Esophagus (tissue), 2 donors: ENCODE measurements at places on chromosomes 4 and X. TPM values are rescaled to one million over a fixed set of nuclear protein-coding genes. Genes with fewer than 3 reads are reported as not detected.

C4orf51 gene
- not detected for polyA plus RNA-seq

TLR3 gene
- polyA plus RNA-seq = 2.1 TPM

HSFX1 gene
- 0.51 TPM for polyA plus RNA-seq

RASL11B gene
- polyA plus RNA-seq = 0.39 TPM

CABS1 gene
- polyA plus RNA-seq = not detected

PHOX2B gene
- polyA plus RNA-seq = not detected

POU3F4 gene
- not detected for polyA plus RNA-seq

EXOC1 gene
- polyA plus RNA-seq = 28.9 TPM

GPC4 gene
- 4.0 TPM for polyA plus RNA-seq

CENPI gene
- 1.0 TPM for polyA plus RNA-seq

UNC5C gene
- 0.04 TPM for polyA plus RNA-seq

ANXA3 gene
- 80.6 TPM for polyA plus RNA-seq

SLC49A3 gene
- polyA plus RNA-seq = 7.2 TPM
